ENCODE measurements at places on chromosomes 3 and 15.

- DNase-seq, result no peak
These were observed 3.1 kb downstream of the SLC51B start for GRCh38 chr15:65048241-65048640.

GRCh38 chr15:77014132-77015081, 19.5 kb downstream of the PSTPIP1 start:
- DNase-seq, result no peak

GRCh38 chr3:110956081-110956480, 115.5 kb upstream of the NECTIN3 start:
- no peak for DNase-seq

- DNase-seq, result no peak
These were observed 59.1 kb upstream of the CDV3 start for GRCh38 chr3:133514418-133514817.

DNA sequence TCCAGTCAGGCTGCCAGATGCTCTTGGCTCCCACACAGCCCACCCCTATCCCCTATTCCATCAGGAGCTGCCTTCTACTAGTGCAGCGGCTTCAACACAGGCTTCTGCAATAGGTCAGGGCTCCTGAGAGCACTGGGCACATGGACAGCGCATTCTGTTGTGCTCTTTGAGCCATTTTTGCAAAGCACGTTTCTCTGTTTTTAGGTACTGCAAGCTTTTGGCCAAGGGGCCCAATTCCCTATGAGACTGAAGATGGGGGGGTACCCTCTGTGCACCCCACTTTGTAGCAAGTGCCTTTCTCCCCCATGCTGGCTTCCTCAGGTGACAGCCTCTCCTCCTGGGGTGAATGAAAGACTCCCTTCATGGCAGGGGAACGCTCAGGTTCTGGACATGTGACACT, 31.2 kb downstream of the CHDH start:
- DNase-seq, result no peak

DNA sequence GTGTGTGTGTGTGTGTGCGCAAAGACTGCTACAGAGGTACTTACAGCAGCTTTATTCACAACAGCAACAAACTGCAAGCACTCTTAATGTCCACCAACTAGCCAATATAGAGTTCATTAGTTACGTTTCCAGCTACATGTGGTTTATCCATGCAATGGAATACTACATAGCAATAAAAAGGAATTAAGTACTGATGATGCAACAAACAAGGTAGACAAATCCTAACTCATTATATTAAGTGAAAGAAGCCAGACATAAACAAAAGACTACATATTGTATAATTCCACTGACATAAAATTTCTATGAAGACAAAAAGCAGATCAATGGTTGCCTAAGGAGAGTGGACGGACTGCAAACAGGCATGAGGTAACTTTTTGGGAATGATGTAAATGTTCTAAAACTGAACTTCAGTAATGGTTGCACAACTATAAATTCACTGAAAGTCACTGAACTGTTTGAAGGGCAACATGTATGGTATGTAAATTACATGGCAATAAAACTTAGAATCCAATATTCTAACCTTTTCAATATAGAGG, 433.7 kb downstream of the SHQ1 start:
- DNase-seq, result no peak

DNA sequence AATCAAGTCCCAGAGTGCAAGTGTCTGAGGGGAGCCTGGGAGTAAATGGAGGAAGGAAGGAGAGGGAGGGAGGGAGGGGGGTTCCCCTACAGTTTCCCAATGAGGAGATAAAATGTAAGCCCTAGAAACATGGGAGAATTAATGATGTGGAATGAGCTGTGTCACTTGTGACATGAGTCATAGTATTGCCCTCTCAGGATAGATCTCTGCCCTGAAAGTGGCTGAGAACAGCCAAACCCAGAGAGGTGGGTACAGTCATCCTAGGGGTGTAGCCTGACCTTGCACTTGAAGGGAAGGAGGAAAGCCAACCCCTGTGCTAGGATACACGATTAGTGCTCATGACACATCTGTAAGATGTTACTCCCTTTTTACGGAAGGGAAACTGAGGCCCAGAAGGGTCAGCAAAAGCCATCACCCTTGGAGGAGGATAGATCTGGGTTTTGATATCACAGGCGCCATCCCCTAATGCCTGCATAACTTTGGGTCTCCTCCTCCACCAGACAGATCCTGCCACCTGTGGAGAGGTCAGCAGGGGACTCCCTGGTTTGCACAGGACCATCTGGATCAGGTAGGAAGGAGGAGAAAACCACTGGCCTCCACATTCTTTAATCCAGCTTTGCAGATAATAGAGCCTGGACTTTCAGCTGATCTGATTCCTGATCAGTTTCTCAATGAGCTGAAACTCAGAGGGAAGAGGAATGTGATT, 23.1 kb upstream of the USP3 start:
- DNase-seq, result no peak

GRCh38 chr3:78140274-78140673, 1100.4 kb downstream of the ROBO2 start:
- DNase-seq, result no peak

DNA sequence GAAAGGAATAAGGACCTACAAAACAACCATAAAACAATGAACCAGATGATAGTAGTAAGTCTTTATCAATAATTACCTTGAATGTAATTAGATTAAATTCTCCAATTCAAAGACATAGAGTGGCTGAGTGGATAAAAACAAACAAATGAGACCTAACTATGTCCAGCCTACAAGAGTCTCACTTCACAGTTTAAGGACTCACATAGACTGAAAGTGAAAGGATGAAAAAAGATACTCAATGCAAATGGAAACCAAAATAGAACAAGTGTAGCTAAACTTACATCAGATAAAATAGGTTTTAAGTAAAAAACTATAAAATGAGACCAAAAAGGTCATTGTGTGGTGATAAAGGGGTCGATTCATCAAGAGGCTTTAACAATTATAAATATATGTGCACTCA, 21.9 kb upstream of the NR1I2 start:
- DNase-seq, result no peak

DNA sequence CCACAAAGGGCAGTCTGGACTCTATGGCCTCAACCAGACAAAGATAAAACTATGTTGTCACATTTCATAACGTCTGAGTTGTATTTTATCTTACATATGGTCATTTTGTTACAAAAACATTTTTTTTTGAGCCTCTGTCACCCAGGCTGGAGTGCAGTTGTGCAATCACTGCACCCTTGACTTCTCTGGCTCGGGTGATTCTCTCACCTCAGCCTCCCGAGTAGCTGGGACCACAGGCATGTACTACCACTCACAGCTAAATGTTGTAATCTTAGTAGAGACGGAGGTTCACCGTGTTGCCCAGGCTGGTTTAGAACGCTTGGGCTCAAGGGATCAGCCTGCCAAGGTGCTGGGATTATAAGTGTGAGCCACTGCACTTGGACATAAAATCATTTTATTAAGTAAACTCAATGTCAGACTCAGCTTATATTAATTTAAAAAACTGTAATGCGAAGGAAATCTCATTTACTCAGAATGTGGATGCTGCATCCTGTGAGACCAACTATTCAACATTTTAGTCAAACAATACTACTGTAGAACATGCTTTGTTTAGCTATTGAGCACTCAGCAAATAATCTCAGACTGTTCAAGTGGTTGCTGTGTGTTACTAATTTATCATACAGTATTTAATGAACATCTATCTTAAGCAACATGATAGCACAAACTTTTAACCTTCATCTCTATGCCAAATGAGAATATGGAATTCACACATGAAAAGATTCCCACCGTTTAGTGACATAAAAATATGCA, 209.2 kb downstream of the TBL1XR1 start:
- no peak for DNase-seq

DNA sequence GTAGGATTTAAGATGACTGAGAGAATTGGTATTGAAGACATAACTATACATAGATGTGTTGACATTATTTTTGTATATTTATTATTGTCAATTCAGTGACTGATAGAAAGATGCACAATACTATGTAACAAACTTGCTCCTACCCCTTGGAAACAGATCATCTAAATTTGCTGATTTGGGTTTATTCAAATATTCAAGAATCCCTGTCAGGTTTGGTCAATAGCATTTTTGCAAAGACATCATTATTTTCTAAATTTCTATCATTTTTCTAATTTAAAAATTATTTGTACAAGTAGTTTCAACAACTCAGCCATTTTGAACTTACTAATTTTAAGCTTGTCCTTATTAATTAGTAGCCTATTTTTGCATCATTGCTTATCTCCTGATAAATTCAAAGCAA, 1463.4 kb downstream of the SI start:
- DNase-seq, result no peak

DNA sequence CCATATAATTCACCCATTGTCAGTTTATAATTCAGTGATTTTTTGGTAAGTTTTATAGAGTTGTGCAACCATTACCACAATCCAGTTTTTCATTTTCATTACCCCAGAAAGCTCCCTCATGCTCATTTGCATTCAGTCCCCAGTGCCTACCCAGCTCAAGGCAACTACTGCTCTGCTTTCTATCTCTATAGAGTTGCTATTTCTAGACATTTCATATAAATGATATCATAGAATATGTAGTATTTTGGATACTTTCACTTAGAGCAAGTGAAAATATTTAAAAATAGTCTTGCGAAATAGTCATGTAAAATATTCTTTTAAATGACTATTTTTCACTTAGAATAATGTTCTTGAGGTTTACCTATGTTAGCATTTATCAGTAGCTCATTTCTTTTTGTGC, 42.1 kb downstream of the ZNF654 start:
- DNase-seq, result no peak

GRCh38 chr3:126211569-126211968, 31.2 kb upstream of the ALDH1L1 start:
- no peak for DNase-seq

- peak; percentile 94 for DNase-seq
These were observed 5.5 kb downstream of the SMAD6 start for GRCh38 chr15:66707310-66708082.

- no peak for DNase-seq
These were observed 35.0 kb downstream of the C3orf85 start for GRCh38 chr3:109171479-109171878.

DNA sequence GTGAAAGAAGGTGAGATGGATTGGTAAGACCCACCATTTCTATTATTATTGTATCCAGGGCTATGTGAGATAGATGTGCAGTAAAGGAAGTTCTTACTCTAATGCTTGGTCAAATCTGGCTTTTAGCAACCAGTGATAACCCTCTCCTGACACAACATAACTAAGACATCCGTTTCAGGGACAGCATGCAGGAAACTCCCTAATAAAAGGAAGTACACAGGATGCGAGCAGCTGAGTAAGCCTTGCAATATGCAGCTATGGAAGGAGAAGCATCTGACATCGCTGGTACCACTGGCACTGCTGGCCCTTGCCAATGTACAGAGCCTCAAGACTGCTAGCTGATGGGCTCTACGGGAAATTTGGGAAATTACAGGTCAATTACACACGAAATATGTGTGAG, 662.3 kb downstream of the NR2F2 start:
- no peak for DNase-seq
